Fibroblast of the aortic adventitia (primary cell): ENCODE measurements at places on chromosomes 5 and 9. TPM values are rescaled to one million over a fixed set of nuclear protein-coding genes. Genes with fewer than 3 reads are reported as not detected.

DNA sequence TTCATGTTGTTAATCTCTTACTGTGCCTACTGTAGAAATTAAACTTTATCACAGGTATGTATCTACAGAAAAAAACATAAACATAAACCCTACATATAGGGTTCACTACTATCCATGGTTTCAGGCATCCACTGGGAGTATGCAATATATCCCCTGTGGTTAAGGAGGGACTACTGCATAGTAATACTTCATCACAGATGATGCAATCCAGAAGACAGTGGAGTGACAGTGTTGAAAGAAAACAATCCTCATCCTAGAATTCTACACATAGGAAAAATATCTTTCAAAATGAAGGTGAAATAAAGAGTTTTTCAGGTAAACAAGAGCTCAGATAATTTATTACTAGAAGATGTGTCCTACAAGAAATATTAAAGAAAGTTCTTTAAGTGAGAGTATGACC, 105.9 kb downstream of the HOMER1 start:
- DNase-seq = no peak

Gene BHMT2
- 5.0 and 6.8 TPM in 2 replicates for total RNA-seq

Gene PIP5KL1
- total RNA-seq = 1.6 and 2.6 TPM in 2 replicates

GRCh38 chr9:1100201-1100600, 50.0 kb downstream of the DMRT2 start:
- no peak for DNase-seq

GRCh38 chr9:94819161-94819687, 92.7 kb downstream of the AOPEP start:
- no peak for DNase-seq

DNA sequence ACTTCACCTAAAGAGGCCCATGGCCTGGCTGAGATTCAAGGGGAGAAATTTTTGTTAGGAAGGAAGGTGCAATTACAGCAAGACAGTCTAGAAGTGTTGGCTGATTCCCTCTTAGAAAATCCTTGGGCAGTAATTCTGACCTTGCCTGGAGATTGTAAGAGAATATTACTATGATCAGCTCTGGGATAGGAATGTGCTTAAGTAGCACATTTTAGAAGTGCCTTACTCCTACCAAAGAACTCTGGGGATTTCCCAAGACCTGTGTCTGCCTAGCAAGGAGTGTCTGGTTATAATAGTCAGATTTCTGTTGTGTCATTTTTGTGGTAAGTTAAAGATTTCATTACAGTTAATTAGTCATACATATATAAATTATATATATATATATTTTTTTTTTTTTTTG, 52.3 kb downstream of the NLN start:
- DNase-seq = peak; percentile 59

DNA sequence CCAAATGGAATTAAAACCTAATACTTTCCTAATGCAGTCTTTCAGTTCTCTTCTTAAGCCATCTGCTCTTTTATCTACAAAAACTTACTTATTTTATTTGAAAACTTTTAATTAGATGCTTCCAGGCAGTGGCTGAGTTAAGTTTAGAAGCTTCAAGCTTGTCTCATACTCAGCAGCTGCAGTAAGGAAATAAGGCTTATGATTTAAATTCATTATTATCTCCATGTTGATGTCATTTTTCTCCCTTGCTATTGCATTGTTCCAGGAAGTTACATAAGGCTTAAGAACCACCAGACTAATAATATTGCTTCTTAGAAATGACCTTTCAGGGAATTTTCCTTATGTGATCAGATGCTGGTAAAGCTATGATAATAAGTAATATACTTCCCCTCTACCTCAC, 119.6 kb downstream of the PPP2R2B start:
- DNase-seq = peak; percentile 11

DNA sequence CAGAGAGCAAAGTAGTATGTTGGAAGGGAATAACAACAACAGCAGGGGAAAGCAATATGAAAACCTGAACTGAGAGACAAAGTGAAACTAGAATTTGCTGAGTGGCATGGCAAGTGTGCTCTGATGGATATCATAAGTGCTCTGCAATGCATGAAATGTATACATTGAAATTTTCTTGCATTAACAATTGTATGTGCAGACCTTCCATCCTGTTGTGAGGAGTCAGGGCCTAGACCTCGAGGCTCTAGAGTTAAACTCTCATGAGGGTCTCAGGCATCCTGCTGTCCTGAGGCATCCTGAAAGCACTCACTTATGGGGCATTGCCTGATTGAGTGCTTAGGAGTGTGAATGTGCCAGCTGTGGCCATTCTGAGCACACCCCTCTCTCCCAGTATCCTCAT, 1.1 kb downstream of the ECM2 start:
- DNase-seq = peak; percentile 16

Gene TRIP13
- total RNA-seq = 4.4 and 32.5 TPM in 2 replicates

Gene CDC20B
- total RNA-seq = not detected in 2 replicates

DNA sequence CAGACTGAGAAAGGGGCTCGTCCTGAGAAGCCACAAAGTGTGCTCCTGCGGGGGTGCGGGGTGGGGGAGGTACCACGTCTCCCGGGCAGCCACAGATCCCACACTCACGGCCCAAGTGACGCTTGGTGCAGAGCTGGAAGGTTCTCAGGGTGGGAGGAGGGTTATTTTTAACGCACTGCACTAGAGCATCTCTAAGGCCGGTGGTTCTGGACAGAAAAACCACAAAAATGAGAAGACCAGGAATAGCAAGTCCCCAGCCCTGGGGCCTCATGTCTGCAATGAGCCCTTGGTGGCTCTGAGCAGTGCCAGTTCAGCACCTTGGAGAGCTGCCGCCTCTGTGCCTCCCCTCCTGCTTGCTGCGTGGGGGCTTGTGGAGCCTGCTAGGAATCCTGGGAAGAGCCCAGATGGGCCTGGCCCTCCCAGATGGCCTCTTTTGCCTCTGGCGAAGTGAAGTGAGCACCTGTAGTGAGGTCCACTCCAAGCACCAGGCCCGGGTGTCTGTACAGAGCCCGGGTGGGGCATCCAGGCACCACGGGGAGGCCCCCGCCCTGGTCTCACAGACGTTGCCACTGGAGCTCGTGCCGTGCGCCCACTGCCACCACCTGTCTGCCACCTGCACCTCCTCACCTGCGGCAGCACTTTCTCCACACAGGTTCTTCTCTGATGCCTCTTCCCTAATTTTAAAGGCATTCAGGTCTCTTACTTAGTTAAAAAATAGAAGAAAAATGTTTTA, 48.9 kb upstream of the CACNA1B start:
- DNase-seq = peak; percentile 4

Gene TAF11L14
- not detected in 2 replicates for total RNA-seq

Gene NDUFS4
- total RNA-seq = 118 and 200 TPM in 2 replicates

GRCh38 chr5:20000416-20000815, 12.4 kb upstream of the CDH18 start:
- peak; percentile 54 for DNase-seq

DNA sequence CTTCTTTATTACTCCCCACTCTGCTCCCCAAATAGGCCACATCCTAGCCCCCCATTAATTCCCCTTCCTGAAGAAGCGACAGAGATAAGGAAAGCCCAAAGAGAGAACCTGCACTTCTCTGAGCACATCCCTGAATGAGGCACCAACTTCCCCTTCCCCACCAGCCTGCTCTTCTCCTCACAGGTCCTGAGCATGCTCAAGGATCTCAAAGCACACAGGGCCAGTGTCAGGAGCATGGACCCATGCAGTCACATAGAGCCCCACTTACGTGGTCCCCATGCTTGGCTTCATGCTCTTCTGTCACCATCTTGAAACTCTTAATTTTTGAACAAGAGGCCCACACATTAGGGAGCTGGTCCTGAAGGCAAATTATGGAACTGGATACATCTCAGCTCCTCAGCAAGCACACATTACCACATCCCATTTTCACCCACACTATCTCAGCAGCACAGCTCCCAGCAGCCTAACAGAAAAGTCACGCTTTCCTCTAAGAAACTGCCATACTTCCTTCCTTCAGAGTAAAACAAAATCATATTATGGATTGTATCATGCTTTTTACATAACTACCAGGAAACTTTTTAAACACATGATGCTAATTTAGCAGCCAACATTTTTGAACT, 99.8 kb downstream of the NFIB start:
- DNase-seq = no peak

GRCh38 chr9:71826279-71826678, 58.0 kb upstream of the CEMIP2 start:
- no peak for DNase-seq

DNA sequence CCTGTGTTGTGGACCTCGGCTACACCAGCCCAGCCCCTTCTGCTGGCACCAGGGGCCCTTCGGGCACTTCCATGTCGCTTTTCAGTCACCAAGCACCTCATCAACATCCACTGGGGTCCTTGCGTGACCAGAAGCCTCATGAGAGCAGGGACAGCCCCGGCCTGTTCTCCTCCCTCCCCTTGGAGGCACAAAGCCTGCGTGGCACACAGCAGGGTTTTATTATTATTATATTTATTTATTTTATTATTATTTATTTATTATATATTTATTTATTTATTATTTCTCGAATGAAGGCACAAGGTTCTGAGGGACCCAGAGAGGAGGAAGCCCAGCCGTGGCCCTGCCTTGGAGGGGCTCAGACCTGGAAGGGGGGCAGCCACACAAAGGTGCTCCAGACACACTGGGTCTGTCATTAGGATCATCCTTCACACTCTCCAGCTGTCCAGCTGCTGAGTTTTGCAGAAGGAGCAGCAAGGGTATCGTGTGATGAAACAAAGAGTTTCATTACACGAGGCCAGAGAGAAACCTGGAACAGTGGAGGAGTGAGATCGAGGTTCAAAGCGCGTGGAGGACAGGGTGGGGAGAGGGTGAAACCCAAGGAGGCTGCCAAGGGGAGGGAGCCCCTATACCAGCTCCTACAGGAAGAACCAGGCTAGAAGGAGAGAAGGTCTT, 5.2 kb downstream of the VAV2 start:
- no peak for DNase-seq

DNA sequence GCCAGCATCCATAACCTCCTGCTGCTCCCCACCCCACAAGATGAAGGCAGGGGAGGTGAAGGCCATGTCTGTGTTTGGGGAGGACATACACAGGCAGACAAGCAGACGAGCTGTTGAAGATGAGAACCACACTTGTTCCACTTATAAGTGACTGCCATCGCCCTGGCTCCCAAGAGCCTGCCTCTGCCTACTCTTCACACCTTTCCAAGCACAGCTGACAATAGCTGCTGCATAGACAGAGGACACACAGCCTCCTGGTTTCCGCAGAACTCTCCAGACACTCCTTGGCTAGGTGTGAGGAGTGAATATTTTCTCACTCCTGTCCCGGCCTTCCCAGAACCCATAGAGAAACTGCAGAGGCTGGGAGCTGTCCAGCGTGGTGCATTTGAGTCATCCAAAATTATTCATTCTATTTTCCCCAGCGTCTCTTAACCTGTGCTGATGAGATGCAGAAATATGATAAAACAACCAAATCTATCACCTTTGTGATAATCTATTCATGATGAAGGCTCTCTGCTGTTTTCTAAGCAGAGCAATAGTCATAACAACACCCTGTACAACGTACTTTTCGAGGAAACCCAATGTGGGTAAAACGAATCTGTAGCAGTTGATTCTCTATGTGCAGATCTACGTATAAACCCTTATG, 24.7 kb downstream of the KLF9 start:
- peak; percentile 62 for DNase-seq

GRCh38 chr9:134497283-134497860, 144.2 kb upstream of the COL5A1 start:
- DNase-seq = no peak

Gene PPP2R2B
- total RNA-seq = 1.6 TPM in 1 of 2 replicates, not detected in the other

- no peak for DNase-seq
Observed at GRCh38 chr5:138964647-138965201, 89.6 kb upstream of the LRRTM2 start.

GRCh38 chr5:114362977-114363761, 1.3 kb downstream of the KCNN2 start:
- peak; percentile 0 for DNase-seq

DNA sequence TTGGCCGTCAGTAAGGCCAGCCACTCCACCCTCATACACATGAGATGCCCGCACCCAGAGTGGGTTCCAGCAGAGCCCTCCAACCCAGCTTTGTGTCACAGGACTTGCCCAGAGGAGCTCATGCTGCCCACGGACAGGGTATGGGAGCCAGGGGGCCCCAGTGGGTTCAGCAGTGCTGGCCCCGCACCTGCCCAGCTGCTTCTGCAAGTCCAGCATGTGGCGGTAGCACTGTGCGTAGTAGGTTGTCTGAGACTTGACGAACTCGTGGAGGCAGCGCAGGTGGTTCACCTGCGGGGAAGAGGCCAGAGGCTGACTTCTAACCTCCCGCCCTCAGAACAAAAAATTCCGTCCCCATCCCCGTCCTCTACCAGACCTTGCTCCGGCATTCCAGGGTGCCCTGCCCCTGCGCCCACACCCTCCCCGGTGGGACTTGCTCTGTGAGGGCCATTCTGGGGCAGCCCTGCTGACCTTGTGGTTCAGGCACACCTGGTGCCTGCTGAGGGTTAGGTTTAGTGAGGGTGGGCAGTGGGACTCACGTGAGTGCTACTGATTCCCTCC, 18.5 kb downstream of the SH3GLB2 start:
- no peak for DNase-seq

Gene SLC36A2
- total RNA-seq = not detected in 2 replicates

Gene SCGB3A2
- total RNA-seq = not detected in 2 replicates

DNA sequence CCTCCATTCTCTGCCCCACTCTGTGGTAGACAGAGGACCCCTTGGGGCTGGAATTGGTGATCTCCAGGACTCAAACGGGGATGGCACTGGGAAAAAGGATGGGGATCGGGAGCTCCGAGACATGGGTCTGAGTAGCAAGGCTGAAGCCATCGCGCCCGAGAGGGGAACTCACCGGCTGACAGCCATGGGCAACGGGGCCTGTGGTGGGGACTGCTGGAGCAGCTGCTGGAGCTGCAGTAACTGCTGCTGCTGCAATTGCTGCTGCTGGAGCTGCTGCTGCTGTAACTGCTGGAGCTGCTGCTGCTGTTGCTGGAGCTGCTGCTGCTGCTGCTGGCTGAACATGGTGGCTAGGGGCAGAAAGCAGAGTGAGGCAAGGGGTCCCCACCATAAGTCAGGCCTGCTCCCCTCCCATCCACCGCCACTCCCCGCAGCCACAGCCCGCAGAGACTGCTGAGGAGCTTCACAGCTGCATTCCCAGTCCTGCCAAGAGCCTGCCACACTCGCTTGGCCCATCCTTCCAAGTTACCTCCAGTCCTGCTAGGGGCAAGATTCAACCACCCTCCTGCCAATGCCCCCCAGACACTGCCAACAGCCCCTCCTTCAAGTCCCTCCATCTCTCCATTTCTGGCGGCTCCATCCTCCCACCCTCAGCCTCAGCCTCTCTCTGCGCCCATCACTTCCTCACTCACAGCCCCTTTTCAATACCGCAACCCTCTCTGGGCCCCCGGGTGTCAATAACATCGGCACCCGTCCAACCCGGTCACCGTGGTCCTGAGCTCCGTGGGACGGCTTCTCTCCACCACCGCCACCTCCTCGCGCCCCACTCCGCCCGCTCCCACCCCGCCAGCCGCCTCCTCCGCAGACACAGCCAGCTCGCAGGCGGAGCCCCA, 611 bp downstream of the CIZ1 start:
- peak; percentile 17 for DNase-seq

DNA sequence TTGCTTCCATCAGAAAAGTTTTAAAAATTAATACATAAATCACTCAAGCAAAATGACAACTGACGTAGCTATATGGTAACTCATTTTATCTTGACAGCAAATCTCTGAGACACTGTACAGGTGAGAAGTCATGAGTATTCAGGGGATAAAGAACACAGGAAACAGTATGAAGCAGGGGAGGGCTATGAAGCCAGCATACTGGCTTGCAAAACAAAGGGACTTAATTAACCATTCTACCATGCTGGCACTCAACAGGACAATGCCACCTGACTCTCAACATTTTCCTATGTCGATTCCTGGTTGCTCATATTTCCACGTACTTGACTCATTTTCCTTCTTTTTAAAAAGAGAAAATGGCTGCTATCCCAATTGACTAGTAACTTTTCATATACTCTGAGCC, 151.4 kb upstream of the RETREG1 start:
- no peak for DNase-seq
